ENCODE measurements at places on chromosomes 6 and 20. TPM values are rescaled to one million over a fixed set of nuclear protein-coding genes. Genes with fewer than 3 reads are reported as not detected.

Gene C6orf58
- not detected for total RNA-seq

Gene ESF1
- total RNA-seq = 16.1 TPM

Gene TUBB1
- 0.17 TPM for total RNA-seq

Gene MAS1
- total RNA-seq = not detected

Gene MPIG6B
- not detected for total RNA-seq

Gene SNAP91
- total RNA-seq = not detected

Gene BMP7
- 0.02 TPM for total RNA-seq

Gene PPP1R14C
- not detected for total RNA-seq

Gene NKX2-4
- 1.2 TPM for total RNA-seq

Gene NFKBIE
- total RNA-seq = 51.9 TPM

- DNase-seq = peak; percentile 72
These were observed 236.0 kb upstream of the STXBP5 start for GRCh38 chr6:146968041-146968760.

DNA sequence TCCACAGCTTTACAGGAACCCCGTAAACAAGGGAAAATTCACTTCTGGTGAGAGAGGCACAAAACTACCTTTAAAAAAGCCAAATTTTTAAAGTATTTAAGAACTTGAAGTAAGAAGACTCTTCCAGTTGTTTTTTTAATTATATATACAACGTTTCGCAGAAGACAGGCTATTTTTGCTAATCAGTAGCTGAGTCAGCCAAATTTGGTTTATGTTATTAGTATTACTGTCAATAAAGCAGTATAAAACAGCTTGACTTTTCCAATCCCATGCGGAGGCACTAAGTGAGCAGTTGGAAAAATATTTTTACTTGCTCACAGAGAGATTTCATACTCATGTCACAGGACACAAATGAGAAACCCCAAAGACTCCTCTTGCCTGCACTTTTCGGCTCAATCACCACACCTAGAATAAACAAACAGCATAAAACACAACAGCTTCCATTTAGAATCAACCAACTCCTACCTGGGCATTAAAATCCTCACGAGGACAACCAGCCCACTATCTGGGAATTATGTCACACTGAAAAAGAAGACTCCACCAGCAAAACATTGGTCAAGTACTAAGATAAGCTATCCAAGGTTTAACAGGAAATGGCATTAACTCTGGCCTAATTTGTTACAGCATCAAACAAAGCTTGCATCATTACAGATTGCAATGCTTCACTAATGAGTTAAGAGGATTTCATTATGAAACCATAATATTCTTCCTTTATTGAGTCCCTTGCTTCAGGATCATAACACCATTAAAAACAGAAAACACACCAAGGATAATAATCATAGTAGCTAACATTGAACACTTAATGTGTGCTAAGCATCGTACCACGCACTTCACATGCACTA lies 26.3 kb downstream of the ELOVL5 start:
- no peak for DNase-seq

- no peak for DNase-seq
These were observed 65.0 kb downstream of the TOX2 start for GRCh38 chr20:43979576-43980105.

DNA sequence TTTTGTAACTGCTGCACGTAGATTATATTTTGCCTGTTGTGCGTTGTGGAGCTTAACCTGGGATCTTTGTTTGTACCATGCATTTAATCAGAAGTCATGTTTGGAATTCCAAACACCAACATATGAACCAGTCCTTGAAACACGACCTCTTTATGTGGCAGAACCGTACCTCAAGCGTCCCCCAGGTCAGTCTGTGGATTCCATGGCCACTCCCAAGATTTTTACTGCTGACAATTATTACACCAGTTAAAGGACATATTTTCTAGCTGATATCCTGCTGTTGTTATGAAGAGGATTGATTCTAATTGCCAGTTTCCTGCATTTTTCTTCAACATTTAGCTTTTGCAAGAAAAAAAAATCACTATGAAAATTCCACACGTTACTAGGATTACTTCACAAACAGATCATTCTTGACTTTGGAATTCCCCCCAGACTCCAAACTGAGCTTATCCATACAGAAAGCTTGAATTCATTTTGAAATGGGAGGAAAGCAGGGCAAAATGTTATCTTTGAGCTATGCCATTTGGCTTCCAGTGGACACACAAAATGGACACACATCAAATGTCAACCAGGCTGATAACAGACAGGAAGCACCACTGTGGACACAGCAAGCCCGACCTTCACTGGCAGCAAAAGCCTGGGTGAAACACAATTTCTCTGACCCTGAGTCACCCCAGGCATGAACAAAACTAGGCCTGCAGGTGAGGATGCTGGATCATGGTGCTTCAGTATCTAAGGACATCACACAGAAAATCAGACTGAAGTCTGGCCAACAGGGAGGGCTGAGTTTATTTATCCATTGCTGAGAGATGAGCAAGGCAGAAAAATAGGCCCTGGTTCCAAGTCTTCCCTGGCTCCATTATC lies 542.9 kb upstream of the JAG1 start:
- DNase-seq = peak; percentile 38

DNA sequence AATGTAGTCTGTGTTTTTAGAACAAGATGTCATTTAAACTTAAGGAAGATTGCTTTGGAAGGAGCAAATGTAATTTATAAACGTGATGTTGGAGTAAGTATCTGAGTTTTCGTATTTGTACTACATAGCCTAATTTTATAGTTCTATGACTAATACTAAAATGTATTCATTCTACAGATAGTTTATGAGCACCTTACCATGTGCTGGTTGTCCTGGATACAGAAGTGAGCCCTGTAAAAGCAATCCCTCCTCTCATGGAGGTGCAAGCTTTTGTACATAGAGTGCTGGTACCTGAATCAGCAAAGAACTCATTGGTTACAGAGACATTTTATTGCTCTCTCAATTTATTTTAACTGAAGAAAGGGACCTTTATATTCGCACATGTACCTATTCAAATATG lies 27.1 kb downstream of the TBPL1 start:
- DNase-seq = no peak

- no peak for DNase-seq
These were observed 63.0 kb downstream of the RIPOR2 start for GRCh38 chr6:24872779-24873178.

DNA sequence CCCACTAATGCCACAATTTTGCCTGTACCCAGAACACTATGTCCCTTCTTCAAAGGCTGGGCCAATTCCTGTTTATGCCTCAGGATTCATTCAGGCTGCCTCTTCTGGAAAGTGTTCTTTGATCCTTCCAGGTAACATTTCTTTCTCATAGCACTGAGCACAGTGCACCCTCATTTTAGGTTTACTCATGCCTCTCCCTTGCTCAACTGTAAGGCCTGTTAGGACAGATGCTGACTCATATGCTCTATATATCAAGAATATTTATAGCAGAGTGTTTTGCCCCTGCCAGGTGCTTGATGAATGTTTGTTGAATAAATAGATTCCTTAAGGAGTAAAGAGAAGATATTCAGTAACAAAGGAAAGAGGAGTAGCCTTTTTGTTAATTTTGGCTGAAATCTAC lies 263.9 kb downstream of the PHF3 start:
- peak; percentile 61 for DNase-seq

All from M059J (cell line).